ENCODE measurements at places on chromosomes 7 and 10.

DNA sequence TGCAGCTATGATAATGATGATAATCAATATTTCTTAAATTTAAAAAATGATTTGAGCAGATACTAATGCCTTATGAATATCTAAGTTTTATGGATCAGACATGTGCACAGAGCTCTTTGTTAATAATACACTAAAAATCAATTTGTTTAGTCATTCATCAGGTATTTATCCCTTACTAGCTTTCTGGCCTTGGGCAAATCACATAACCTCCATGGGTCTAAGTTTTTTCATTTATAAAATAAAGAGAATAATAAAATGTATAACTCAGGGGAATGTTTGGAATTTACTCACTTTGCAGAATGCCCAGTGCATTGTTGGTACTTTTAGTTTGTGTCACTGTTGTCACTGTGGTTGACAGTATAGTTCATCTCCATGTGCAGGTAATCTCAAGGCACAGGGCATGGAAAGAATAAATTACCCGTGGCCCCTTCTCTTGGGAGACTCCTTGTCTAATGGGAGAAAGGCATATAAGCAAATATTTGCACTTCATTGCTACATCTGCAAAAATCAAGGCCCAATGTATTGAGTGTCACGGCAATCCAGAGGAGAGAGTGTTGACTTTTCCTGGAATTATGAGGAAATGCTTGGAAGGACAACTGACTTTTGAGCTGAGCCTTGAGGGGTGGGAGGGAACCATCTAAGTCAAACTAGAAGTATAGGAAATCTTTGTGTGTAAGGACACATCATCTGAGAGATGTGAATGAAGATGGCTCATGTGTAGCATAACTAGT lies 64.7 kb upstream of the CTTNBP2 start:
- no peak for DNase-seq

- DNase-seq, result no peak
Measured at GRCh38 chr7:19145434-19146115, 354 bp upstream of the FERD3L start.

- no peak for DNase-seq
Measured at GRCh38 chr10:62343000-62343399, 31.2 kb upstream of the ZNF365 start.

DNA sequence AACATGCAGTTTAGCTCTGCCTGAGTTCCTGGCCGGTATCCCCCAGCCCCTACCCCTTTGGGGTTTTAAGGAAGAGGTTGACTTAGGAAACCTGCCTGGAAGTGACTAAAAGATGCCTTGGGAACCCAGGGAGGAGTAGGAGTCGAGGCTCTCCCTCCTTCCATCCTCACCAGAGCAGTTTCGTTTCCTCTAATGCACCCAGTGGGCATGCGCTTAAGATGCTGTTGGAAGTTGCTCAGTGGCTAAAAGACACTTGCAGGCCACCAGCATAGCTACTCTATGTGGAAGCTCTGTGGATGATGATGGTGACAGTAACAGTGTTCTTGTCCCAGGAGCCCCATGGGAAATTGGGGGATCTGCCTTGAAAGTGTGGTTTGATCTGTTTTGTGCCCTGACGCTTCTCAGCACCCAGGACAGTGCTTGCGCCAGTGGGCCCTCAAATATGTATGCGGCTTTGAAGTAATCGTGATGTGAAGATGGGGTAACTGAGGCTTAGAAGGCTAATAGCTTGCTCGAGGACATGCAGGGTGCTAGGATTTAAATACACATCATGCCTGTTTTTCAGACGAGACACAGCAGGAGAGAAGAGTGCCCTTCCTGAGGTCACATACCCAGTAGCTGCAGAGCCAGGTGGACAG lies 32.0 kb downstream of the TBATA start:
- DNase-seq, result no peak

DNA sequence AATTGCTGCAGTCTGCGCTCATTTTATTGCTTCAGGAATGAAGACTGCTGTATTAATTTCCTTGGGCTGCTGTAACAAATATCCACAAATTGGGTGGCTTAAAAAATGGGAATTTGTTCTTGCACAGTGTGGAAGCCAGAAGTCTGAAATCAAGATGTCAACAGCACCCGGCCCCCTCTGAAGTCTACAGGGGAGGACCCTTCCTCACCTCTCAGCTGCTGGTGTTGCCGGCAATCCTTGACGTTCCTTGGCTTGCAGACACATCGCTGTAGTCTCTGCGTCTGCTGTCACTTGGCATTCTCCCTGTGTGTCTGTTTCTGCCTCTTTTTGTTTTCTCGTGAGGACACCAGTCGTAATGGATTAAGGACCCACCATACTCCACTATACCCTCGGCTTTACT lies 166.2 kb downstream of the PTPN20 start:
- DNase-seq, result no peak

- DNase-seq, result no peak
Measured at GRCh38 chr10:5206799-5207198, 10.2 kb downstream of the AKR1C4 start.

DNA sequence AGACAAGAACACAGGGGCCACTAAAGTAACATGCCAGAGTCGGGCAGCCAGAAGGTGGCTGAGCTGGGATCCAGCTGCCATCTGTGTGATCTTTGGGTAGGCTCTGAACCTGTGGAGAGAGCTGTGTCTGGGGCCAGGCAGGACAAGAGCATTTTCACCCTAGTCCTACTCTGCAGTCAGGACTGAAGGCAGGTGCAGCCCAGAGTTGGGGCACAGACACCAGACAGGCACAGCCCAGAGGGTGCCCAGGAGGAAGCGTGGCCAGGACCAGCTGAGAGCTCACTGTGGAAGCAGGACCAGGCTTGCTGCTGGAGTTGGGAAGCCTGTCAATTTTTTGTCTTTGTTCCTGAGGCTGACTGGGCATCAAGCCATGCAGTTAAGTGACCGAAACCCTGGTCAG lies 113.6 kb downstream of the ADCY1 start:
- no peak for DNase-seq

- DNase-seq, result no peak
Measured at GRCh38 chr7:149670288-149670687, 103.1 kb downstream of the ZNF467 start.

DNA sequence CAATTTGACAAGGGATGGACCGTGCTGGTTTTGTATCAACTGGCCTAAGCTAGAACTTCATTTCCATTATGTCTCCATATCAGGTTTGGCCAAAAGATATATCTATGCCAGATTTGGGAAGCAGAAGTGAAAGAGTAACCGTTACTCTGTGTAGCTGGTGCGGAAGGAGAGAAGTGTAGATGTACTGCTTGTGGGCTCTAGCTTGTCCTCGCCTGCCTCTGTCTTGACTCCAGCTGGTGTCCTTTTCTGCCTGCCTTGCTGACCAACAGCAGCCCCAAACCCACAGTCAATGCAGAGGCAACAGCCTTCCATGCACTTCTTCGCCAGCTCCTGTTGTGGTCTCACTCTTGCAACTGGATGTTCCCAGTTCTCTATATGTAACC lies 128.5 kb downstream of the KIF20B start:
- DNase-seq, result no peak

- DNase-seq, result no peak
Measured at GRCh38 chr7:79529214-79529880, 75.9 kb upstream of the MAGI2 start.

DNA sequence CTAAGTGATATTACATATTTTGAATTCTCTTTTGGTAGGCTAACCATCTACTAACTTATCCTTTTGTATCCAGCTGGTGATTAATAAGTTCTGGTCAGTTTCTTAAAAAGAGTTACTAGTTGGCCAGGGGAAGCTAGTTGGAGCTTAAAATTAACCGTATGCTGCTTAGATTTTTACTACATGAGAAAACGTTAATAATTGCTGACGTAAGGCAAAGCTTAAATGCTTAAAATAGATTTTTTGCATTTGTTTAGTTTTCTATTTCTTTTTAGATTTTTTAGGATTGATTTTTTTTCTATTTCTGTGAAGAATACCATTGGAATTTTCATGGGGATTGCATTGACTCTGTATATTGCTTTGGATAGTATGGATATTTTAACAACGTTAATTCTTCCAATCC lies 32.6 kb downstream of the CCDC172 start:
- no peak for DNase-seq

- peak; percentile 58 for DNase-seq
Measured at GRCh38 chr10:62726142-62726541, 78.4 kb upstream of the ADO start.

DNA sequence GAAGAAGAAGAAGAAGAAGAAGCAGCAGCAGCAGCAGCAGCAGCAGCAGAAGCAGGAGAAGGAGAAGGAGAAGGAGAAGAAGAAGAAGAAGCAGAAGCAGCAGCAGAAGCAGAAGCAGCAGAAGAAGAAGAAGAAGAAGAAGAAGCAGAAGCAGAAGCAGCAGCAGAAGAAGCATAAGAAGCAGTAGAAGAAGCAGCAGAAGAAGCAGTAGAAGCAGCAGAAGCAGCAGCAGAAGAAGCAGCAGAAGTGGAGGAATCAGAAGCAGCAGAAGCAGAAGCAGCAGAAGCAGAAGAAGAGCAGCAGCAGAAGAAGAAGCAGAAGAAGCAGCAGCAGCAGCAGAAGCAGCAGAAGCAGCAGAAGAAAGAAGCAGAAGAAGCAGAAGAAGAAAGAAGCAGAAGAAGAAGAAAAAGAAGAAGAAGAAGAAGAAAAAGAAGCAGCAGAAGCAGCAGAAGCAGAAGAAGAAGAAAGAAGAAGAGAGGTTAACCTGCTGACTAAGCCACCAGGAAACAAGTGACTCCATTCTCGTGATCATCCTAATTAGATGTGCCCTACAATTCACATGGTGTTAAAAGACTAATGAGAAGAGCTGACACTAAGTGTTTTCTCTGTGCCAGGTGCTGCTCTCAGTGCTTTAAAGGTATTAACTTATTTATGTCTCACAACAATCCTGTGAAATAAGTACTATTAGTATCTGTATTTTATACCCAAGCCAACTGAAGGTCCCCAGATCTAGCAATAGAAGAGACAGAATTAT lies 11.6 kb downstream of the CDNF start:
- DNase-seq, result no peak

DNA sequence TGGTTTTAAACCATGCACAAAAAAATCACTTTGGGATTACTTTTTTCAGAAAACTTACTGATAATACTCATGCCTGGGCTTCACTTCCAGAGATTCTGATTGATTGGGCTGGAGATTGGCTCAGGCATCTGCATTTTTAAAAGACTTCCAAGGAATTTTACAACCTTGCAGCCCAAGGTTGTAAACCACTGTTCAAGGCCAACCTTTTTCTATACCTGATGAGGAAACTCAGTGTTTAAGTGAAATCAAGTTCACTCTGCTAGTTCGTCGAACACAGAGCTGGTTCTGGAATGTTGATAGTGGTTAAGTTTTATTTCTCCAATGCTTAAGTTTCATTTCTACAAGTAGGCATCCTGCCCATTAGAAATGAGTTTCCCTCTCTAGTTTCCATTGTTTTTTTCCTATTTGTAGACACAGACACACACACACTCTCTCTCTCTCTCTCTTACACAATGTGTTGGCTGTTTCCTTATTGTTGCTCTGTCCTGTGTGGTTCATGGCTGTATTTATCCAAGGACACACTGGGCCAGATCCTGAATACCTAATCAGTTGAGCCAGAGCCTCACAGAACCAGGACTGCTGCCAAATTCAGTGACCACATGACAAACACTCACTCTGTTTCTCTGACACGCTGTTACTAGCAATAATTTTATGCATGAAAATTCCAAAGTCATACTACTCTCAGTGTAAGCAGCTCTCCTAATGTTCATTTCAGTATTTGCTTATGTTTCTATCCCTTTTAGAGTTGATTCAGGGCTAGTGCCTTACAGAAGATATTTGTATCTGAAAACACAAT lies 3.7 kb upstream of the IFIT1B start:
- no peak for DNase-seq

DNA sequence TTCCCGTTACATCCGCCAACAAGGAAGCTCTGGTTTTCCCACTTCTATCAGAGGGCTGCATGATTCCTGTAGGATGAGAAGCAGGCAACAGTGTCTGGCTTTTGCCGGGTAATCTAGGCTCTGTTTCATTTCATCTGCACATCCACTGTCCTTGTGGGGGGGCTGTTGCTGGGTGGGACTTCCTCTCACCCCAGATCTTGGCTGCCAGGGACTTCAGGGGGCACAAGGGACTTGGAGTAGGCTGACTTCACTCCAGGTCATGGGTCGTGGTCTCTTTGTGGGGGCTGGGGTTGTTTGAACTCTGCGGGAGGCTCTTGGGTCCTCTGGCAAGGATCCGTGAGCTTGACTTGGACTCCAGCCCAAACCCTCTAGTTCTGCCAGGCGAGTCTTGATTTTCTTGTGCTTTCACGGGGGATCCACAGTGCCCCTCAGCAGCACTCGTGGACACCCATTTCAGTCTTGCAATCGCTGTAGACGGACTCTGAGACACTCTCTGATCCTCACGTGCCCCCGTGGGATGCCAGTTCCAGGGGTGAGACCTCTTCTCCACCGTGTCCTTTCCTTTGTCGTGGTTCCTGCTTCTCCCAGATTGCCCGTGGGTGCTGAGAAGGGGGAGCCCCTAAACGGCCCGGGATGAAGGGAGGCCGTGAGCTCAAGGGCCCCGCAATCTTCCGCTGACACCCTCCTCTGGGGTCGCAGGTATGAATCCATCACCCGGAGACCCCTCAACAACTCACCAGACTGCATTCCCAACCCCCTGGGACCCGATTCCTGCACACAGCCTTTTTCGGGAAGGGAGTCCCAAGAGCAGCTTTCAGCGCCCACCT lies 21.4 kb upstream of the ZNF273 start:
- no peak for DNase-seq

Data from T-helper 2 cell (primary cell).